ENCODE measurements at places on chromosomes 1 and 21. TPM values are rescaled to one million over a fixed set of nuclear protein-coding genes. Genes with fewer than 3 reads are reported as not detected.

CELA2B gene
- not detected for total RNA-seq

SLAMF9 gene
- not detected for total RNA-seq

GJA4 gene
- 0.15 TPM for total RNA-seq

CD5L gene
- total RNA-seq, result not detected

PCP4 gene
- total RNA-seq, result not detected

ROR1 gene
- total RNA-seq, result 9.7 TPM

LMOD1 gene
- 22.2 TPM for total RNA-seq

BCAR3 gene
- 28.4 TPM for total RNA-seq

ANGPTL1 gene
- total RNA-seq, result 8.1 TPM

TFF1 gene
- total RNA-seq, result not detected

TM2D1 gene
- total RNA-seq, result 54.4 TPM

SHISA4 gene
- total RNA-seq, result 15.3 TPM

CZIB gene
- total RNA-seq, result 74.3 TPM

STIL gene
- 2.6 TPM for total RNA-seq

AMY1A gene
- total RNA-seq, result not detected

CASQ1 gene
- total RNA-seq, result not detected

PIK3C2B gene
- total RNA-seq, result 4.3 TPM

RGS8 gene
- under 0.01 TPM for total RNA-seq

GREM2 gene
- 7.7 TPM for total RNA-seq

SLC30A2 gene
- total RNA-seq, result not detected

CACNA1S gene
- total RNA-seq, result not detected

SPRR2A gene
- not detected for total RNA-seq

ZZZ3 gene
- total RNA-seq, result 70.0 TPM

GPR61 gene
- under 0.01 TPM for total RNA-seq

ADAR gene
- total RNA-seq, result 73.9 TPM

SYDE2 gene
- total RNA-seq, result 4.9 TPM

HSPA6 gene
- total RNA-seq, result 6.5 TPM

BRINP2 gene
- total RNA-seq, result not detected

TRIM46 gene
- total RNA-seq, result 6.0 TPM

HSD3B2 gene
- total RNA-seq, result not detected

OR2T2 gene
- total RNA-seq, result not detected

GCSAML gene
- total RNA-seq, result not detected

VASH2 gene
- 0.99 TPM for total RNA-seq

AMY1C gene
- not detected for total RNA-seq

HAO2 gene
- not detected for total RNA-seq

DNASE2B gene
- total RNA-seq, result not detected

THAP3 gene
- 32.7 TPM for total RNA-seq

ILDR2 gene
- total RNA-seq, result under 0.01 TPM

AADACL3 gene
- not detected for total RNA-seq

KCNE2 gene
- not detected for total RNA-seq

DENND2C gene
- 4.1 TPM for total RNA-seq

ACP6 gene
- 6.1 TPM for total RNA-seq

KCNN3 gene
- under 0.01 TPM for total RNA-seq

GPR157 gene
- 1.9 TPM for total RNA-seq

C1orf115 gene
- total RNA-seq, result 0.50 TPM

TFAP2E gene
- 0.33 TPM for total RNA-seq

TCHH gene
- not detected for total RNA-seq

GRHL3 gene
- not detected for total RNA-seq

LYPD8 gene
- not detected for total RNA-seq
